ENCODE measurements at places on chromosomes 5 and 9.

- no peak for DNase-seq
Observed at GRCh38 chr5:54881286-54882005, 103.9 kb downstream of the ESM1 start.

DNA sequence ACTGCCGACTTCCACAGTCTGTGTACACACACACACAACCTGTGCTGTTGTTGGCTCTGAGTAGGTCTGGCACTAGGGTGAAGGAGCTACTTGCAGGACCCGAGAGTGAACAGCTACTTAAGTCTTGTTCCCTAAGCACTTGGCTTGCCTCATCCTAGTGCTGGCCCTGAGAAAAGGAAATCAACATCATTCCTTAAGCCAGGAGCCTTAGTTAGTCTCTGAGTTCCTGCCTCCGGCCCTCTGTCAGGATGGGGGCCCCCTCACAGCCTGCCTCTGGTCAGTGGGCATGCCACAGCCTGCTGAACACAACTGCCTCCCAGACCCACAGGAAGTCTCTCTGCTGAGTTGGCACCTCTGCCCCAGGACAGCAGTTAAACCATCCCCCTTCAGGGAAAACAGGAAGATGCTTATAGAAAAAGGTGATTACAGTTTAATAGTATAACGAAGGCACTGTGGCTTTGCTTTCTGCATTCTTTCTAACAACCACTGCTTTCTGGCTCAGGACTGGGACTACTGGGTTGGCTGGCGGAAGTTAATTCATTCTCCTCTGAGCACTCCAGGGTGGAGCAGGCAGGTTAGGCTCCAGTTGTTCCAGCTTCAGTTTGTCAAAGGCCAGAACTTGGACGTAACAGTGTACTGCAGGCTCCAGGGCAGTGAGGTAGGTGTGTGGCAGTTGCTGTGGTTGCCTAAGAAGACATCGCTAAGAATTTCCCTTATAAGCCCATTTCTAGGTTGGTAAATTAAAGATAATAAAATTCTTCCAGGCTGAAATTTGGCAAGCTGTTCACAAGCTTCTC, 2.8 kb downstream of the MAMDC2 start:
- no peak for DNase-seq

DNA sequence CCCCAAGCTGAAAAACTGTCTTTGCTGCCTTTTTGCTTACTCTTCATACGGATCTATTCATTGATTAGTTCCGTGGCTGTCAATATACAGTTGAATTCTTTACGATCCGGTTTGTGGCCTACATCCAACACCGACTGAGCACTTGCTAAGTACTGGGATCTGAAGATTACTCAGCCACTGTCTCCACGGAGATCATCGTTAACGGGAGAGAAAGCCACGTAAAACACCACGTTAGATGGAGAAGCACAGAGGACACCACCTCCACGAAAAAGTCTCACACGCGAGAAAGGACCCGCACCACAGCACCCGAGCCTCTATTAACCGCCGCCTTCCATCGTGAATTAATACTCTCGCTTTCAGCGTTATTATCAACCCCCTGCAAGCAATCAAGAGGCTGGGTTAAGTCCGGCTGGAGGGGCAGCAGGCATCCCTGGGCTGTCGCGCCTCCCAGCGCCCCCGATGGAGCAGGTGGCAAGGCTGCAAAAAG, 650 bp downstream of the ELP1 start:
- no peak for DNase-seq

- no peak for DNase-seq
Observed at GRCh38 chr5:14245132-14245925, 102.2 kb downstream of the TRIO start.

DNA sequence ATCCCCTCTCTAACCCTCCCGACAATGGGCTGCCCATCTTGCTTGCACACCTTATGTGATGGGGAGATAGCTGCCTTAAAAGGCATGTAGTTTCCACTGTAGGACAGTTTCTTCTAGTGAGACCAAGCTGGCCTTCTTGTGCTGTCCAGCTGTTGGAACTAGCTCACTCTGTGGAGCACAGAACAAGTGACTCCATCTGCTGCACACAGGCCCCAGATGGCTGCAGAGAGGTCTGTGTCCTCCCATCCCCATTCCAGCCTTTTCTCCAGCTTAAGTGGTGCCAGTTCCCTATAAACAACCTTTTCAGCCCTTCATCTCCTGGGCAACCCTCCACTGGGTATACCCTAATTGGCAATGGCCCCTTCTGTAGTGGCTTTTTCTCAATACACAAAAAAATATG, 18.7 kb upstream of the PSD2 start:
- DNase-seq = no peak

DNA sequence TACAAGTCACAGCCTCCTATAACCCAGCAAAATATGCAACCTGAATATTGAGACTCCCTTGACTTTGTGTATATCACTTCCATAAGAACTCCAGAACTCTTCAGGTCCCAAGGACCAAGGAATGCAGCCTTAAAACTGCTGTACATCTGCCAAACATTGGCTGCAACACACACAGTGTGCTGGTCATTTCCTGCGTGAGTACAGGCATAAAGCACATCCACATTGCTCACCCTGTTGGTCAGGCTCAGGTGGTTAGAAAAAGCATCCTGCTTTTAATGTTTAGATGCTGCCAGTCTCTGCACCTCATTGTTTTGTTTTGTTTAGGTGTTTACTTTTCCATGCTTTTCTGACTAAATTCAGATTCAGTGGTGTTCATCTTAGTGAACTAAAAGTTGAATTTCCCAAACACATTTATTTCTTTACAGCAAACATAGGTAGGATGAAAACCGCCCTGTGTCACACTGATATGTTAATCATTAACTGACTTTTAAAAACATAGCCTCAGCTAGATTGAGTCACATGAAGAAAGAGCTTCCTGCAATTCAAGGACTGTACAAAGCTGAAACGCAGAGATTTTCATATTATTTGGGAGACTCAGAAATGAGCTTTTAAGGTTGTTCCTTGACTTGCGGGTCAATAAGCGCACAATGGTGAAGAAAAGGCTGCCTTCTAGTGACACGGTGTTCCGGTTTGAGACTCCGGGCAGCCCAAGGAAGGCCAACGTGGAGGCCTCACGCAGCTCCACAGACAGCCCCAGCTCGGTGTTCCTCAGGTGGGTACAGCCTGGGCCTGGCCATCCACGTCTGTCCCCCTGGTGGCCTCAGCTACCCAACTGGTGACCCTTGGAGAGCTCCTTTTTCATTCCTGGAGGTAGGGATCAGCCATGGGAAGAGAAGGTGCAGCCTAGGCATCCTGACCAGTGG, 52.2 kb upstream of the GRAMD2B start:
- no peak for DNase-seq

GRCh38 chr9:70421272-70422180, 7.1 kb upstream of the KLF9 start:
- DNase-seq = peak; percentile 64

DNA sequence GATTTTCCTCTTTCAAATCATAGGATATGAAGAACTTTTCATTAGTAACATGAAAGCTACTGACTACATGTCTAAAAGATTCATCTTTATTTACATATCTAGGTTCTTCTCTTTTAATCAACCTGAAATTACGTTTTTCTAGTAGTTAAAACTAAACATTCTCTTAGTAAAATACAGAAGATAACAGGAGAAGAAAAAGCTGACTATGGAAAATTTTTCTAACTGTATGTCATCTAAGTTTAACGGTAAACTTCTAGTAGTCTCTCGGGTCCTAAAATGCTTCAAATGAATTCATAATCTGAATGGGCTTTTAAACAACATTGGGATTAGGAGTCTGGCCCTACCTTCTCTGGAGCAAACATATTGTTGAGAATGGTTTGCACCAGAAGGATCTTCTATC, 151.9 kb downstream of the PDE4D start:
- no peak for DNase-seq

DNA sequence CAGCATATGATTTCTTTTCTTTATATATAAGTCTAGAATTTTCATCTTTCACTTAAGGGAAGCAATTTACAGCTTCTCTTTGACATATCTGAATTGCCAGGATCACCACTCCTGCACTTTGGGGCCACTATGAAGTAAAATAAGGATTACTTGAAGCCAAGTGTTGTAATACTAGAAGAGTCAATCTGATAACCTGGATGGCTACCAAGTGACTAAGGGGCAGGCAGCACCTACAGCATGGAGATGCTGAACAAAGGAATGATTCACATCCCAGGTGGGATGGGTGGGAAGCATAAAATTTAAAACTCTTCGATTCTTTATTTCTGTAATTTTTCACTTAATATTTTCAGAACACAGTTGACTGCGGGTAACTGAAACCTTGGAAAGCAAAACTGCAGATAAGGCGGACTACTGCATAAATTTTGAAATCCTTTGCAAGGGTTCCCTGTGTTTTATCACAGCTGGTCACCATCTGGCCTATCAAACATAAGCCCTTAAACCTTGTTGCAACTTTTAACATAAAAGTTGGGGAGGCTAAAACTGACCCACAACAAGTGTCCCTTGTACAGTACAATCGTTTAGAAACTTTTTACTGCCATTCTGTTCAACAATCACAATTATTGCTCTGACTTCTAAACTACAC, 31.2 kb downstream of the NR3C1 start:
- DNase-seq = no peak

- DNase-seq = no peak
Observed at GRCh38 chr5:135556620-135557019, 20.9 kb upstream of the NEUROG1 start.

DNA sequence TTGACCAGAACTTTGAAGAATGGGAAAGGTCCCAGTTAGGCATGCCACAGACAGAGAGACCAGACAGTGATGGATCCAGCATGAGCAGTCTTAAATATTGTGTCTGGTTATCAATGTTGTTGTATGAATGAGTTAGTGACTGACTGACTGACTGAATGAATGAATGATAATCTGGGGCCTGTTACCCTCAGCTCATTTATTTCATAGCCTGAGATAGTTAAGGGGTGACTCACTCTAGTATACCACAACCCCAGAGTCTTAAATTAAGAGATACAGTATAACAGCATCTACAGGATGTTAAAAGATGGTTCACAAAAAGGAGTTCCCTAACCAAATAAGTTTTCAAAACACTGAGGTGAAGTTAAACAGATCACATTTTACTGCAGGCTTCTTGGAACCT, 133.5 kb downstream of the SGCD start:
- no peak for DNase-seq

GRCh38 chr5:138706655-138707480, 46.4 kb upstream of the CTNNA1 start:
- DNase-seq = no peak
